Dorsolateral prefrontal cortex (tissue), 122 donors: ENCODE measurements at places on chromosomes 4 and X.

GRCh38 chrX:2548711-2549423 lies 48.1 kb upstream of the DHRSX start:
- no peak for DNase-seq

- no peak for DNase-seq
Measured at GRCh38 chrX:2224161-2224560, 276.6 kb downstream of the DHRSX start.

DNA sequence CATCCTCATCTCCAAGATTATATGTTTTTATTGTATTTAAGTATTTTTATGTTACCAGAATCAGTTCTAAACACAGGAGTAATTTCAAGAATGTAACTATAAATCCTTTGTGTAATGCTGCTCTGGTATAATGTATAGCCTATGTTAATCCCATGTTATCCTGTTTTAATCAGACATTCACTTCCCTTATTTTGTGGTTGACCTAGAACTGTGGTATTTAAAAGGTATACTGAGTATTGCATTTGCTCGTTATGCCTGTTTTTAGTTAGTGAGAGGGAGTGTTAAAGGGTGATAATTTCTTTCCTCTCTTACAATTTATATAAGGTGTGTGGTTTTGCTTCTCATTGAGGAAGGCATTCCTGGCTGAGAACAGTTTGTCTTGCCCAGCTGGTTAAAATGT lies 26.2 kb downstream of the MTM1 start:
- DNase-seq, result no peak

- no peak for DNase-seq
Measured at GRCh38 chr4:2647403-2648158, 108.6 kb downstream of the TNIP2 start.

DNA sequence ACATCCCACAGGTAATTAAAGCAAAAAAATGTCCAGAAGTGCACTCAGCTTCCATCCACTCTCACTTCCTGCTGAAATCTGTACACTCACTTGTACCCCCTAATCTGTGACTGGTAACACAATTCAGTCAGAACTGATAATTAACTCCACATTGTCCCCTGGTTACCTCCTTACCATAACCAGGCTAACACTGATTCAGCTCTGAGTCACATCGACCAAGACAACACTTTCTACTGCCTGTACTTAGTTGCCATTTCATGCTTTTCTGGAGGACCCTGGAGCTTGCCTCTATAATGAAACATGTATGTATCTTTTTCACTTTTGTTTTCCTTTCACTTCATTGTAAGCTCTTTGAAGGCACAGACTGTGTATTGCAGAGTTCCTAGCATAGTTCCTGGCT lies 130.9 kb upstream of the GABRG1 start:
- DNase-seq, result no peak

DNA sequence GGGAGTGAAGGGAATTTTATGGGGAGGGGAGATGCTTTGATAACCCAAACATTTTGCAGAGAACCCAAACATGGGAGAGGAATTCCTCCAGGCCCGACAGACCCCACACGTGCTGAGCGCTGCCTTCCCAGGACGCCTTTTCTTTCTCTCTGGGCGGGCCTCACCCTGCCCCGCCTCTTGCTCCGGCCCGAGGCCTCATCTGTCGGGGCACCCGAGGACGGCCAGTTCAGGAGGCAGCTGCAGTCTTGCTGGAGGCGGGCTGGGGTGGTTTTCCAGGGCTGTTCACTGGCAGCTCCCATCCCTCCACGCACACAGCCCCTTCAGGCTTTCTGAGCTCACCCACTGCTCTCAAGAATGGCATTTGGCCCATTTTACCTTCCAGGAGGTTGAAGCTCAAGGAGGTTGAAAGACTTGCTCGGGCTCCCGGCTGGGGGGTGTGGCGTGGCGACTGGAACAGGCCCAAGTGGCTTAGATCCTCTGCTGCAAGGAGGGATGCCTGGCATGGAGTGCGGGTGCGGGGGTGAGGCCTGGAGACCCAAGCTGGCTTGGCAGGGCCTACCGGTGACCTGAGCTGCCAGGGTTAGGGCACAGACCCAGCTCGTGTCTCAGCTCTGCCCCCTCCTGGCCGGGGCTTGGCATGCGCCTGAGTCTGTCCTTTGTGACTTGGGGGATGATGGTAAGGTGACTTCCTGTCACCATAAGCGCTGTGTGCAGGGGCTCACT lies 99.2 kb downstream of the PSAPL1 start:
- peak; percentile 65 for DNase-seq

DNA sequence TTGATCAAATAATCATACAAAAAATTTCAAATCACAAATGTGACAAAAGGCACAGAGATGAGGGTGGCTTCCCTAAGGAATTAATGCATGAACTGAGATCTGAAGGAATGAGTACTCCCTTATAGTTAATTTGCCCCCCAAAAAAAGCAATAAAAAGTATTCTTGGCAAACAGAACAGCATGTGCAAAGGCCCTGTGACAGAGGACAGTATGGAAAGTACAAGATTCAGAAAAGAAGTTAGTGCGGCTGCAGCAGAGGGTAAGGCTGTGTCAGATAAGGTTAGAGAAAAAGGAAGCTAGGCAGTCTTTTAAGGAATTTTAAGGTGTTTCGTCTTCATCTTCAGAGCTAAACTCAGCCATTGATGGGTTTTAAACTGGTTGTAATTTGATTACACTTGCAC lies 7.4 kb downstream of the DDX60L start:
- DNase-seq, result no peak

DNA sequence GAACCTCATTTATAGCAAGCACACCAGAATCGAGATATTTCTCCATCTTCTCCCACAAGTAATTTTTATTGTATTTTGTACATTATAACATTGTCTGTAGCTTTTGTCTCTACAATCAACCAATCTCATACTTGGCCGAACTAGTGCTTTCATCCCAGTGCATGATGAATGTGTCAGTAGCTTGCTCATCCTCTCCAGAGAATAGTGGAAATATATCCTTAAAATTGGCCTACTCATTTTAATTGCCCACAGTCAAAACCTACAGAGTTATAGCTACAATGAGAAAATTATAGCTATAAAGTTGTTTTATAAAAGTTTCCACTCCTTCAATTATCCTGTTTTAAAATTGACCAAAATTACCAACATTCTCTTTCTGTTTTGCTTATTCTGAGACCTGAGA lies 103.8 kb downstream of the MAPK10 start:
- DNase-seq, result no peak

DNA sequence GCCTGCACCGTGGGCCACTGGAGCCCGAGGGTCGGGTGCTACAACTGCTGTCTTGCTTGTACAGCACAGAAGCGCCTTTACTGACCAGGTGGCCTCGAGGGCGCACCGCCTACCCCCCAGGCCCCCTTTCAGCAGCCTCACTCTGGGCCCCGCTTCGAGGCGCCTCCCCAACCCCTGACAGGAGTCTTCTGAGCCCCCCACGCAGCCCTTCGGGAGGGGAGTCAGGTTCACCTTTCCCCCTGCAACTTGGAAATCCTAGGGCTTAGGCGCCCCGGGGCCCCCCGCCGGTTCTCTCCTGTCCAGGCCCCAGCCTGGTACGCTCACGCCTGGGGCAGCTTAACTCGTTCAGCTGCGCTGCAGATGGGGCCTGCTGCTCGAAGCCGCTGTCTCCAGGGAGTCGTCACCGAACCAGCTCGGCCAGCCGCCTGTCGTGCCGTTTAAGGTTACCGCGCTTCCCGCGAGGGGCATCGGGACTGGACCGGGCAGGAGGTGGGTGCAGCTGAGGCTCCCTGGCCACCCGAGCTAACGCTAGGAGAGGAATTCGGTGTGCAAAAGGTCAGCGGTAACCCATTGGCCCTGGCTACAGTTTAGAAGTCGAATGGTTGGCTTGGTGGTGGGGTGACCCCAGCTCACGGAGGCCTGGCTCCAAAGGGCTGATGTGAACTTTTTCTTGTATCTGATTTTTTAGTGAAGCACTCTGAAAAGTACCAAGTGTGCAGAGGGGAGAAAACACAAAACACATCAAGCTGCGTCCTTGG lies 58.9 kb upstream of the BCOR start:
- DNase-seq, result no peak

- DNase-seq, result no peak
Measured at GRCh38 chrX:111131572-111131971, 35.6 kb downstream of the PAK3 start.

GRCh38 chr4:81508411-81509185 lies 36.9 kb upstream of the RASGEF1B start:
- no peak for DNase-seq

DNA sequence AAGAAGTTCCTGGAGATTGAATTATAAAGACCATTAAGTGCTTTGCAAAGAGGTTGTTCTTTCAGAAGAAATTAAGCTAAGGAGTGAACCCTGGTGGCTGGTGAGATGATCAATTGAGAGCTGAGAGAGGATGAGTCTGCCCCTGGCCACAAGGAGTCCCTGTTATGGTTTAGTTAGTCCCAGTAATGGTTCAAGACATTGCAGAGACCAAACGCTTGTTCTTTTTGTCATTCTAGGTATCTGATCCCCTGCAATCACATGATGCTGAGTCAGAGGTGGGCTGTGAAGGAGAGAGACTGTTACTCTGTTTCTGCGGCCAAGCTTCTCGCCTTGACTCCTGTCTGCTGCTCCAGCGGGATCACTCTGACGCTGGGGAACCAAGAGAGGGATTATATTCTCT lies 114.5 kb downstream of the GATB start:
- DNase-seq, result no peak

GRCh38 chr4:182969651-182970279 lies 52.6 kb upstream of the DCTD start:
- DNase-seq, result no peak

GRCh38 chr4:155173371-155173770 lies 35.1 kb upstream of the NPY2R start:
- no peak for DNase-seq
